ENCODE measurements at places on chromosomes 2 and 18. TPM values are rescaled to one million over a fixed set of nuclear protein-coding genes. Genes with fewer than 3 reads are reported as not detected.
A peak's percentile ranks its signal among the peaks of the same experiment; 100 is the strongest.

The TDRD15 gene
- total RNA-seq = not detected

The CROCC2 gene
- total RNA-seq = not detected

The TMEM17 gene
- 1.3 TPM for total RNA-seq

The CERKL gene
- not detected for total RNA-seq

The RGPD4 gene
- 0.05 TPM for total RNA-seq

The AKAIN1 gene
- not detected for total RNA-seq

DNA sequence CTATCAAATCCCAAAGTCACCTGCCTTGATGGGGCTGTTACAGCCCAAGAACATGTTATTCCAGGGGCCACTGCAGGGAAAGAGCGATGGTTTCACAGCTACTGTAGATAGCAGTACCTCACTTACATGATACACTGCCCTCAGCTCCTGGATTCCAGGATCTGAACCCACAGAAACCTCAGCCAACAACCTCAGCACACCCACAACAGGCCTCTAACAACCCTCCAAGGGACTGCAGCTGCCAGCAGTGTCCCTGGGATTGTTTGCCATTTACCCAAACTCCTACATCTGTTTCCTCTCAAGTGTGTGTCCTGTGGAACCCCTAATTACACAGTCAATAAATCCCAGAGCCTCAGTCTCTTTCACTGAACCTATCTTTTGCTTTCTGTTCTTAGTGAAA is 28.2 kb downstream of the OSBPL1A start:
- no peak for DNase-seq

GRCh38 chr2:164911832-164912231 is 43.5 kb downstream of the SLC38A11 start:
- DNase-seq = no peak

DNA sequence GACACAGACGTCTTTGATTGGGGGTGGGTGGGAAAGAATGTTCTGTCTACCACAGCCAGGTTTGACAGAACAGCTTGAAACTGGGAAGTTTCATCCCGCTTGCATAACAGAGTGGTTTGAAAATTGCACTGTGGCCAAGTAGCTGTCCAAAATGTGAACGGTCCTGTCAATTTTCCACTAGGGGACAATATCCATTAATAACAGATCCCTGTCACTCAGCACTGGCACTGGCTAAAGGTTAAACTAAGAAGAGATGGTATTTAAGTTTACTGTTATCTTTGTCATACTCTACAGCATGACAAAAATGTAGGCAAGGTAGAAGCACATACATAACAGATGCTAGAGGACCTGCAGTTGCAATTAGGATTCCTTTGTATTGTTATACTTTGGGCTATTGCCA is 55.6 kb upstream of the ACMSD start:
- DNase-seq = no peak

- DNase-seq = no peak
Measured at GRCh38 chr2:217412721-217413120, 552.9 kb upstream of the TNP1 start.

- no peak for DNase-seq
Measured at GRCh38 chr18:24923138-24923537, 428.8 kb downstream of the ZNF521 start.

DNA sequence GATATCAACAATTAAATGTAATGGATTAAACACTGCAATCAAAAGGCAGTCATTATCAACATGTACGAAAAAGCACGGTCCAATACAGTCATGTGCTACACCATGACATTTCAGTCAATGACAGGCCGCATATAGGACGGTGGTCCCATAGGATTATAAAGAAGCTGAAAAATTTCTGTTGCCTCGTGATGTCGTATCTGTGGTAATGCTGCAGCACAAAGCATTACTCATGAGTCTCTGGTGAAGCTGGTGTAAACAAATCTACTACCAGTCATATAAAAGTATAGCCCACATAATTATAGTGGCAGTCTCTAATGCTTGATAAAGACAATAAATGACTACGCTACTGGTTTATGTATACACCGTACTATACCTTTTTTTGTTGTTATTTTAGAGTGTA is 58.4 kb downstream of the RABL2A start:
- no peak for DNase-seq

DNA sequence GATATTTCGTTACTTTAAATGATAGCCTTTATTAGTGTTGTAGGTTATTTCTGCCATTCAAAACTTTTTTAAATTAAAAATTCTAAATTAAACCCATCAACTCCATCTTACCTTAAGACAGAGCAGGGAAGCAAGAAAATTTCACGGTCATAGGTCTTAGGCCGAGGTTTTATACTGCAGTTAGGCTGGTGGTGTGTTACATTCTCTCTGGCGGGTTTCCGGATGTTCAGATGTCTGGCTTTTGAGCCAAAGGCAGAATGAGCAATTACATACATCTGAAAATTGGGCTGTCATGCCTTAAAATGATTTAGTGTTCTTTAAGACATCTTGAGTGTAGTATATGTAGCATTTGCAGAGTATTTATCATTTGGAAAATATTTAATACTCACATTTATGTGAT is 27.9 kb downstream of the GLS start:
- no peak for DNase-seq

GRCh38 chr18:30800800-30801199 is 241.7 kb downstream of the DSC3 start:
- DNase-seq = no peak

GRCh38 chr2:42917425-42917927 is 125.1 kb upstream of the HAAO start:
- DNase-seq = peak; percentile 63

DNA sequence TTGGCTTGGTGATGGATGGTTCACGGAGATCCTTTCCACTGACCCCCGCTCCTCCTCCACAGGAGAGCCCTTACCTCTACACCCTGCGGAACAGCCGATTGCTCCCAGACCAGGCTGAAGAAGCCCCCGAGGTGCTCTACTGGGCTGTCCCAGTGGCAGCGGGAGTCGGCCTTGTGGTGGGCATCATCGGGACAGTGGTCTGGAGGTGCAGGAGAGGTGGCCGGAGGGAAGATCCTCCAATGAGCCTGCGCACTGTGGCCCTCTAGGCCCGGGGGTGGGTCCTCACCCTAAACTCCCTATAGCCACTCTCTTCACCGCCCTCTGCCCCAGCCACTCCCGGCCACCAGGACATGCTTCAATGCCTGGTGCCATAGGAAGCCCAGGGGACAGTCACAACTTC is 108.8 kb upstream of the PPP1CB start:
- DNase-seq = no peak

- no peak for DNase-seq
Measured at GRCh38 chr2:66531155-66531554, 96.2 kb downstream of the MEIS1 start.

Measured in Right ventricle myocardium inferior (tissue), 1 donor.